ENCODE measurements at places on chromosomes 6 and 20.
A peak's percentile ranks its signal among the peaks of the same experiment; 100 is the strongest.

GRCh38 chr6:1464781-1465370, 75.5 kb downstream of the FOXF2 start:
- no peak for DNase-seq

DNA sequence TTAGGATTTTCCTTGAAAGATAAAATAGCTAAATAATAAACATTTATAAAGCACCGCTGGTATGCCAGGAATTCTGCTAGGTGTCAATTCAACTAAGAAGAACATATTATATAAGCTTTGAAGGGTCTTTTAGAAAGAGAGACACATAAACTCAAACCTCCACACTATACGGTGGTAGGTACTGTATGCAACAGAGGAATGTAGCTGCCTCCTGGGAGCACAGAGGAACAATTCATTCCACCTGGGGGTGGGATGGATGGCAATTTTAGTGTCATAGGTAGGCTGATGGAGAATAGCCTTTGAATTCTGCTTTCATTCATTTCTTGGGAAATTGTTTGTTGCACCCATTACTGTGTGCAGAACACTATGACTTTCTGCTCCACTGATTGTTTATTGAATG, 447.1 kb upstream of the MAP3K7 start:
- no peak for DNase-seq

- no peak for DNase-seq
Observed at GRCh38 chr6:7811441-7811840, 85.5 kb downstream of the BMP6 start.

DNA sequence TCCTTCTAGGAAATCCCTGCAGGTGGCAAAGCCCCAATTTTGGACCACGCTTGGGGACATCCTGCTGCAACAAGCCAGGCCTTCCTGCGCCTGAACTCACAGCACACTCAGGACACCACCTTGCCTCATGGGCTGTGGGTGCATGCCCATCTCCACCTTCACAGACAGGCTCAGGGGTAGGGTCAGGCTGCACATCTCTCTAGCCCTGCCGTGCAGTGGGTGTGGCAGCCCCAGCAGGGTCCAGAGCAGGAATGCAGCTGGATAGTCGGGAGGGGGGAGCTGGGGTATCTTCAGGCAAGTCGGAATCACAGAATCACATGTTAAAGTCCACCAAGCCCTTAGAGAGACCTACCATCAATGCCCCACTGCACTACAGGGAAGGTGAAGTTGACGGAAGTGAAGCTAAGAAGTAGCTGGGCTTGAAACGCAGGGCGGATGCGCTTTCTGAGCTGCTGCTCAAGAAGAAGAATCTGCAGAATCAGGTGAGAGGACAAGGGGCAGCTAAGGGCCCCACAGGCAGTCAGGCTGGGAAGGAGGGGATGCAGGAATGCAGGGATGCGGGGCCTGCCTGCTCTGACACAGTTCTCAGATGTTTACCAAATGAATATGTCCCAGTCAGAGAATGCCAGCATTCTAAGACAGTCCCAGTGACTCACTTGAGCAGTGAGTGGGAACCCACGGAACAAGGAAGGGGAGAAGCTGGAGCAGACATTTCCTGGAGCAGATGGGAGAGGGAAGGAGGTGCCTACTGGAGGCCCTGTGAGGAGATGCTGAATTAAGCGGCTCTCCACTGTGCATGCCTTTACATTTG, 11.3 kb downstream of the SERPINB6 start:
- DNase-seq = no peak

GRCh38 chr6:5175635-5176034, 85.1 kb downstream of the LYRM4 start:
- DNase-seq = no peak

- DNase-seq = peak; percentile 50
Observed at GRCh38 chr6:13733178-13733887, 21.7 kb upstream of the RANBP9 start.

DNA sequence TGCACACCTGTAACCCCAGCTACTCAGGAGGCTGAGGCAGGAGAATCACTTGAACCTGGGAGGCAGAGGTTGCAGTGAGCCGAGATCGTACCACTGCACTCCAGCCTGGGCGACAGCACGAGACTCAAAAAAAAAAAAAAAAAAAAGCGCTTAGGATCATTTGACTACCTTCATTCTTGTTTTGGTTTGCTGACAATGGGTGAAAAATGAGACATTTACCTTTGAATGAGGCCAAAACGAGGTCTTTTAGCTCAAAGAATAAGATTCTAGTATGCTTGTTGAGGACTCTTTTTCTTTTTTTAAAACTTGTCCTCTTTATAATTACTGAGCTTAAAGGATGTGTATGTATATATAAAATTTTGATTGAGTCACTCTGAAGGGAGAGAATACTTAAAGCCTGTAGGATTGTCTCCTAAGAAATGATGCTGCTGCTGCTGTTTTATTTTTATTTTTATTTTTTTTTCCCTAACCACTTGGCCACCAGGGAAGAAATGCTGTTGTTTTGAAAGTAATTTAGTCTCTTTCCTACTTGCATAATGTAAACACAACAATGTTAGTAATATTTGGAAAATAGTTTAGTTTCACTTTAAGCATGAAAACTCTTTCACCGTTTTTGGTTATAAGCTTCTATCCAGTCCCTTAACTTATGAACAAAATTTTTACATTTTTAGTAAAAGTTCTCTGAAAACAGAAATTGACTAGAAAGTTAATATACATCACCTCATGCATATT, 7.9 kb downstream of the UBR2 start:
- DNase-seq = no peak

DNA sequence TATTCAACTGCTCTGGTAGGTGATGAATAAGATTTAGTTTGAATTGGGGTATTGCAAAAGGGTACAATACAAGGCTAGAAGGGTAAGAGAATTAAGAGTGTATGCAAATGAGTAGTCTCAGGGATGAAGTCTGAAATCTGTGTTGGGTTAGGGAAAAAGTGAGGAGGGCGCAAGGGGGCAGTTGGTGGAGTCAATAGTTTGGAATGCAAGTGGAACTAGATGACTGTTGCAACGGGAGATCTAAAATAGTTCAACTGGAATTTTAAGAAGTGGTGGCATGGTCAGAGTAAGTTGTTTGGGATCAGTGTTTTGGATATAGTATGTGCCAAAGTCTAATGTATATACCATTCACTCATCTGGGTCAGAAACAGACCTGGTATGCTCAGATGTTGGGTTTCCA, 329.6 kb downstream of the GJA1 start:
- no peak for DNase-seq

DNA sequence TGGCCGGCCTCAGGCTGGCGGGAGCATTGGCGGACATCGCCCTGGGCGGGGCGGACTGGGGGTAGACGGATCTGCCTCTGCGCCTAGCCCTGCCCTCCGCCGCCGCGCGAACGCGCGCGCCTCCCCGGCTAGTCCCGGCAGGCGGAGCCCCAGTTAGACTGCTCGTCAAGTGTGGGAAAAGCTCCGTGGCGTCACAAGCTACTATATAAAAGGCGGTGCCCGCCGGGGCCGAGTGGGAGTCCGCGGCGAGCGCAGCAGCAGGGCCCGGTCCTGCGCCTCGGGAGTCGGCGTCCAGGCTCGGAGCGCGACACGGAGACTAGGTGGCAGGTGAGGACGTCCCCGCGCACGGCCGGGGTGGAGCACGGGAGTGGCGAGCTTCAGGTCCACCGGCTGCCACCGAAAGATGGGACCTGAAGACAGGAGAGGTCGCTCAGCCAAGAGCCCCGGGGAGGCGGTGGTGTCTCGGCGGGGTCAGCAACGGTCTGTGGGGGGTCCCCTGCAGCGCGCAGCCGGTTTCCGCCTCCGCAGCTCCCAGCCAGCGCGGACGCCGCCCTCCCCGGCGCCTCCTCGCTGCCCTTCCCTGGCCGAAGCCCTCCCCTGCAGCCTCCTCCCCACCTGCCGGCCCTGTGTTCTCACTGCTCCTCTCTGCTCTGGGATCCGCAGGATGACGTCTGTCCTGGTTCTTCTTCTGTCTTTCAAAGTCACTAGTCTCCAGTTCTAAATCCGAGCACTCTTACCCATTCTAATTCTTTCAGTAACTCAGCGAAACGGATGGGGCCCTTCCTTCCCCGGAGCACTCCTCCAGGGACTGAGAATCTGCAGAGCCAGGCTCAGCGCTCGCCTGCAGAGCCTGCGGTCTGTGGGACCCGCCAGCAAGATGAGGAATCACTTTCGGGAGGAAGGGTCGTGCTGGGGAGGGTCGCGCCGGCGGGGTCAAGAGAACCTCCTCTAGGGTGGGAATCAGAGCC, 4.3 kb upstream of the RIPK1 start:
- DNase-seq = peak; percentile 97

- no peak for DNase-seq
Observed at GRCh38 chr6:167933290-167933689, 64.2 kb upstream of the KIF25 start.

DNA sequence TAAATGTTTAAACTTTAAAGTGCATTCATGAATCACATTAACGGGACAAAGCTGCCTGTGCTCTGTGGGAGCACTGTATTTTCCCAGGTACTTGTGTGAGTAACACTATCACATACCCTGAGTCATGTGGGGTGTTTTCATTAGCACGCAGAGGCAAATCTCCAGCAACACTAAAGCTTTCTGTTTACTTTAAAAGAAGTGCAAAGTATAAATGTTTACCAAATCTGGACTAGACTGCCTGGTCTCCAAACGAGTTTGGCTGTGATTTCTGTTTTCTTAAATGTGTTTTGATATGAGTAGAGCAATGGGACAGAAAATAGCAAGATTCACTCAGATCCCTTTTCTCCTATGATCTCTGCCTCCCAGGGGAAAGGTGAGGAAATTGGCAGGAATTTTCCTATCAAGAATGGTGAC, 28.8 kb upstream of the RIPPLY2 start:
- no peak for DNase-seq

- DNase-seq = no peak
Observed at GRCh38 chr6:10526156-10526555, 5.0 kb downstream of the GCNT2 start.

All from body of pancreas (tissue), 4 donors.